ENCODE measurements at places on chromosomes 1 and 21. TPM values are rescaled to one million over a fixed set of nuclear protein-coding genes. Genes with fewer than 3 reads are reported as not detected.

GREM2 gene
- total RNA-seq = not detected

CFAP107 gene
- not detected for total RNA-seq

POU3F1 gene
- total RNA-seq = not detected

SEC16B gene
- total RNA-seq = 1.8 TPM

PRRC2C gene
- 49.9 TPM for total RNA-seq

C1orf167 gene
- 3.6 TPM for total RNA-seq

PLA2G2C gene
- total RNA-seq = not detected

IL10 gene
- not detected for total RNA-seq

ORC1 gene
- total RNA-seq = 2.0 TPM

HES2 gene
- 0.49 TPM for total RNA-seq

UBL4B gene
- total RNA-seq = not detected

SRM gene
- 62.9 TPM for total RNA-seq

MYOG gene
- not detected for total RNA-seq

AMY1A gene
- total RNA-seq = not detected

CFHR4 gene
- total RNA-seq = not detected

GPR25 gene
- not detected for total RNA-seq

FGGY gene
- 10.5 TPM for total RNA-seq

ABCA4 gene
- 0.18 TPM for total RNA-seq

TBX19 gene
- 0.32 TPM for total RNA-seq

KRTAP21-2 gene
- not detected for total RNA-seq

CLDN19 gene
- total RNA-seq = not detected

MYOM3 gene
- total RNA-seq = not detected

ANGPTL3 gene
- total RNA-seq = not detected

RGS7 gene
- total RNA-seq = not detected

SPATA6 gene
- 6.5 TPM for total RNA-seq

SCMH1 gene
- 16.0 TPM for total RNA-seq

TSACC gene
- 2.6 TPM for total RNA-seq

FNDC5 gene
- total RNA-seq = 0.16 TPM

RBM11 gene
- total RNA-seq = not detected

PCP4 gene
- total RNA-seq = not detected

EDARADD gene
- not detected for total RNA-seq

PRRX1 gene
- total RNA-seq = 46.5 TPM

HSD11B1 gene
- total RNA-seq = 177 TPM

LCE3E gene
- total RNA-seq = not detected

RIPPLY3 gene
- total RNA-seq = not detected

KCNJ6 gene
- total RNA-seq = 0.65 TPM

AJAP1 gene
- total RNA-seq = not detected

FCGR3A gene
- not detected for total RNA-seq

ILDR2 gene
- not detected for total RNA-seq

ATP1A4 gene
- total RNA-seq = not detected

ADAM30 gene
- total RNA-seq = not detected

BMP8B gene
- under 0.01 TPM for total RNA-seq

DENND4B gene
- 7.4 TPM for total RNA-seq

NPHS2 gene
- not detected for total RNA-seq

CHD5 gene
- total RNA-seq = not detected

CFHR3 gene
- total RNA-seq = not detected

MFAP2 gene
- 38.1 TPM for total RNA-seq

TNNI3K gene
- not detected for total RNA-seq

FHAD1 gene
- total RNA-seq = not detected

F11R gene
- 20.9 TPM for total RNA-seq

EXTL1 gene
- total RNA-seq = not detected

SDHC gene
- total RNA-seq = 19.9 TPM

LCE1A gene
- total RNA-seq = not detected

Measured in cardiac atrium fibroblast (primary cell).